ENCODE measurements at places on chromosomes 5 and 9.

- DNase-seq: no peak
Measured at GRCh38 chr9:122202111-122202510, 26.6 kb downstream of the LHX6 start.

DNA sequence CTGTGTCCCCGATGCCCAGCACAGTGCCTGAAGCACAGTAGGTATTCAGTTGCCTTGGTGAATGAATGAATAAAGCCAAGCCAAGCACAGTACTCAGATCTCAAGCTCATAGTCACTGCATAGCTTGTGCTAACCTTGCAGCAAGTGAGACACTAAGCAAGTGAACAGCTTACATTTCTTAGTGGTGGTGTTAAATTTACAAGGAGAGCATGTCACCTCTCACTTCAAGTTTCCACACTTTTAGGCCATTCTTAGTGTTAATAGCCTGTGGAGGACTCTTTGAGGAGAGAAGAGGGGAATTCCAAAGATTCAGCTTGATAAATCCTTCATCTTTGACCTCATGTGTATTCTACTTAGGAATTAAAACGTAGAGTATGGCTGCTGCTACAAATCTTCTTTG is 104.7 kb downstream of the C9orf152 start:
- no peak for DNase-seq

- no peak for DNase-seq
Measured at GRCh38 chr5:175466700-175467318, 11.6 kb upstream of the SFXN1 start.

- no peak for DNase-seq
Measured at GRCh38 chr9:78997296-78997695, 574.5 kb upstream of the TLE4 start.

DNA sequence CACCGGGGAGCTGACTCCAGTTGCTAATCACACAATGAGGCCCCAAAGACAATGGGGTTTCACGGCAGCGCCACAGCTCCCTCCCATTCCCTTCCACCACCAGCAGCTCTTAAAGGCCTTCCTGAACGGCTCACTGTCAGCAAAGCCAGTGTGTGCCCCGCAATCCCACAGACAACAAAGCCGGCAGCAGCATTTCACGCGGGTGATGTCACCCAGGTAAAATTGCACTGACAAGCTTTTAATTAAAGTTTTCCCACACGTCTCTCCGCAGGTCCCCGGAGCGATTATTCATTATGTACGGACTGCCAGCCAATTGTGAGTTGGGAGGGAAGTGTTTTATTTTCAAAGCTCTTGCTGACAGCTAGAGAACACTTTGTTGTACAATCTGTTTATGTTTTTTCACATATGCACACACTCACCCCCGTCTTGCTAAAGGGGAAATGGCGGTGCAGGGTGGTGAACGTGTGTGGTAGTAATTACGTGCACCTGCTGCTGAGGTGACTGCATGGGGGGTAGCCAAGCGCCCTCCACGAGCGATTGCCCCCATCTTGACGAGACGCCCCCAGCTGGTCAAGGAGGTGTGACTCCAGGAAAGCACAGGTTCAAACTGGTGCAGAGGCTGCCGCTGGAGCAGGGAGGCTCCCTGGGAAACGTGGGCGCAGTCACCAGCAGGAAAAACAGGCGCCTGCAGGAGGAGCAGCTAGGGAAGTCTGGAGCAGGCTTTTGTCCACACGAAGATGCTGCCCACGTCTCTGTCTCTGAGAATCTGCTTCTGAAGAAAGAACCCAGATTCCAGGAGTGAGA is 65.0 kb downstream of the IRX2 start:
- DNase-seq: no peak

GRCh38 chr5:85069659-85070640 is 685.3 kb upstream of the EDIL3 start:
- no peak for DNase-seq

DNA sequence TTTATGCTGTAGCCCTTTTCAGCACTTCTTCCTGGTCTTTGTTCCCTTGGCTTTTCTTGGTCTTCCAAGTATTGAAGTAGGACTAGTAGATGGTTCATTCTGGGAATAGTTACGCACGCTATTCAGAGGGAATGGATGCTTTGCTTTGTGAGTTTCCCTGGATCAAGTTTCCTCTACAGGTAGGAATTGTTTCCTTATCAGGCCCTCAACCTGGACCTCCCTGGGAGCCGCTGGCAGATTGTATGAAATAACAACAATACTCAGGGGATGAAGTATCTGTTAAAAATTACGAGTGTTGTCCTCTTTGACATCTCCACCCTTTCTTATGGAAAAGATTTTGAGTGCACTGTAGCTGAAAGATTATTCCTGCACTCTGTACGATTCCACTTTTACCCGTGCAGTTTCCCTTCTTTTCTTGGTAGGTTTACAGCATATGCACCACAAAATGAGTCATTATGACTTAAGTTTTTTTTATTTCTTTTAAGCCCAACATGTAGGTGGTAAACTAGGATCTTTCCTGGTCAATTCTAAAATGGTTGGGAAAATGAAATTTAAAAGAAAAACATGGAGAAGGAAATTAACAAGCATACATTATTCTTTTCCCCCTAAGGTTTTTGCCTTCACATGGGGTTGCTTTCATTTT is 57.9 kb downstream of the ARHGAP26 start:
- no peak for DNase-seq

GRCh38 chr9:129834489-129835127 is 467 bp downstream of the C9orf78 start:
- no peak for DNase-seq

- no peak for DNase-seq
Measured at GRCh38 chr5:87116825-87117512, 150.7 kb upstream of the RASA1 start.

- DNase-seq: no peak
Measured at GRCh38 chr9:127778280-127779135, at the start of gene SH2D3C. Gene SH2D3C, minus strand, starts transcription at chr9:127778666. Its CDS starts 39 bp downstream, at chr9:127778627.

- no peak for DNase-seq
Measured at GRCh38 chr5:963673-964531, 44.7 kb upstream of the NKD2 start.

Data from SHP77 treated with DMSO at 0.1 percent for 48 hours (cell line).